Dermis lymphatic vessel endothelial cell (primary cell): ENCODE measurements at places on chromosomes 2 and 18. TPM values are rescaled to one million over a fixed set of nuclear protein-coding genes. Genes with fewer than 3 reads are reported as not detected.

Gene MAP3K19
- not detected in 2 replicates for total RNA-seq

Gene GREB1L
- total RNA-seq = 1.2 and 3.5 TPM in 2 replicates

Gene PROKR1
- total RNA-seq = not detected in 2 replicates

Gene CRYGA
- not detected in 2 replicates for total RNA-seq

Gene MYOM1
- total RNA-seq = 0.43 and 2.4 TPM in 2 replicates

Gene LRRC30
- not detected in 2 replicates for total RNA-seq

Gene C2orf80
- not detected in 2 replicates for total RNA-seq

Gene DLX1
- total RNA-seq = 0.09 TPM in 1 of 2 replicates, not detected in the other
